ENCODE measurements at places on chromosomes 3 and 15.

- no peak for DNase-seq
Observed at GRCh38 chr15:83107841-83108181, 366 bp downstream of the TM6SF1 start.

GRCh38 chr3:174218016-174218415 is 641.1 kb upstream of the NAALADL2 start:
- no peak for DNase-seq

DNA sequence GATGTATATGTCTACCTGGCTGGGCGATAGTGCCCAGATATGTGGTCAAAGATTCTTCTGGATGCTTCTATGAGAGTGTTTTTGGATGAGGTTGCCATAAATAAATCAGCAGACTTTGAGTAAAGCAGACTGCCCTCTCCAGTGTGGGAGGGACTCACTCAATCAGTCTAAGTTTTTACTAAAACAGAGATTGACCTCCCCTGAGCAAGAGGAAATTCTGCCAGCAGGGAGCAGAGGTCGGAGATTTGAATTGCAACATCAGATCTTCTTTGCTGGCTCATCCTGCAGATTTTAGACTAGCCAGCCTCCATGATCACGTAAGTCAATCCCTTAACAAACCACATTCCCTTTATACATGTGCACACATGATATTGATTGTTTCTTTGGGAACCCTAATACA is 300.9 kb downstream of the MCTP2 start:
- no peak for DNase-seq

GRCh38 chr3:186824430-186825139 is 17.9 kb upstream of the ADIPOQ start:
- no peak for DNase-seq

GRCh38 chr15:87576486-87577176 is 679.9 kb downstream of the NTRK3 start:
- no peak for DNase-seq

GRCh38 chr3:61947456-61947855 is 386.1 kb downstream of the PTPRG start:
- DNase-seq: no peak

- no peak for DNase-seq
Observed at GRCh38 chr3:122406198-122406597, 9.7 kb downstream of the WDR5B start.

DNA sequence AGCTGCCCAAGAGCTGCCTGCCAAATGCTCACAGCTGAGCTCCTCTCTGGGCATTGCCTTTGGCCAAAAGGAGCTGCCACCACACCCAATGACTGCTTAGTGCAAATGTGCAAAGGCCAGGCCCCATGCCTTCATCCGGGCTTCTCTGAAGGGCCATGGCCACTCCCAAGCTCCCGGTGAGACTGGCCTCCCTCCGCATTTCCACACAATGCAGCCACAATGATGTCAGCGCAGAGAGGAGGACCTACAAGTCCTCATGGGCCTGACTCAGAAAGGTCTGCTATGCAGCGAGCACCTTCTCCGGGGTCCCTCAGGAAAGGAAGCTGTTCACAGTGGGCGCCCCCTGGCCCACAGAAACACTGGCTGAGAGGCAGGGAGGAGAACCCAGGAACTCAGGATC is 12.7 kb downstream of the OXTR start:
- peak; percentile 16 for DNase-seq

DNA sequence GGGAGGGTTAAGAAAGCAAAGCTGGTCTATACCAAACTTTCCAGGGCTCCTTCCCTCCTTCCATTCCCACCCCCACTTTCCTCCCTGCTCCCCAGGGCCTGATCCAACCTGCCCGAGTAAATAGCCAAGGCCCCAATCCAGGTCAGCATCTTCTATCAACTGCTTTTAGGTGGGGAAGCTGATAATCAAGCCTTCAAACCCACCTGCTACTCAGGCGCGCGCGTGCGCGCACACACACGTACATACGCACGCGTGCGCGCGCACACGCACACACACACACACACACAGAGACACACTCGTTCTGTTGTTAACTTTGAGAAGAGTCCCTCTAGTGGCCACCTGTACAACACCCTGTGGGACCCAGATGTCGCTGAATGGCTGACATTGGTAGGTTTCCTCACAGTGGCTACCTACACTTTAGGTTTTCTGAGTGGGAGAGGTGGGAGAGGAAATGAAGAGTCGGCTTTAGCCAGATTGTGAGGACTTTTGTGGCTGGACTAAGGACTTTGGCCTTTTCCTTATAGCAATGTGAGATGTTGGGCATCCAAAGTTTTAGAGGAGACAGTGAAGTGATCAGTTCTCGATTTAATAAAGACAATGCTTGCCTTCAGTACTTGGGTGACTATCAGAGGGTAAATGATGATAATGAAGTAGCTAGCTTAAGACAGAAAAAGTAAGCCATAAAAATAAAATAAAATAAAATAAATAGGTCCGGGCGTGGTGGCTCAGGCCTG is 179.9 kb upstream of the C2CD4B start:
- peak; percentile 26 for DNase-seq

DNA sequence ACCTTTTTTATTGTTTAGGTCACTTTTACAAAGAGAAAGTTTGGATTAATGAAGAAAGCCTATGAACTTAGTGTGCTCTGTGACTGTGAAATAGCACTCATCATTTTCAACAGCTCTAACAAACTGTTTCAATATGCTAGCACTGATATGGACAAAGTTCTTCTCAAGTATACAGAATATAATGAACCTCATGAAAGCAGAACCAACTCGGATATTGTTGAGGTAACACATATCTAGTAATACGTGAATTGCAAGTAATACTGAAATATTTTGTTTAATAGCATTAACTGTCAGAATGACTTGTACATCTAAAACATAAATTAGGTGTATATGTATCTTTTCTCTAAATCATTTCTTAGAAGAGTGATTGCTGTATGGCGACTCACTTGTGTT is 79.8 kb downstream of the MEF2A start:
- DNase-seq: no peak

DNA sequence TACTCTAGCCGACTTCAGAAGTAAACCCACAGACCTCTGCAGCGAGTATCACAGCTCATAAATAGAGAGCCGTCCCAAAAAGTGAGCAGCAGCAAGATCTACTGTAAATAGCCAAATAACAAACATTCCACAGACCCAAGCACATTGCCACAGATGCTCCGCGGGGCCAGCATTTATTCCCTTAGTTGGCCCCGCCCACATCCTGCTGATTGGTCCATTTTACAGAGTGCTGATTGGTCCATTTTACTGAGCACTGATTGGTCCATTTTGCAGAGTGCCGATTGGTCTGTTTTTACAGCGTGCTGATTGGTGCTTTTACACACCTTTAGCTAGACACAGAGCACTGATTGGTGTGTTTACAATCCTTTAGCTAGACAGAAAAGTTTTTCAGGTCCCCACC is 17.3 kb upstream of the GABRB3 start:
- no peak for DNase-seq

- DNase-seq: no peak
Observed at GRCh38 chr15:38048001-38048455, 113.6 kb downstream of the TMCO5A start.

- DNase-seq: no peak
Observed at GRCh38 chr15:36364377-36364776, 215.0 kb upstream of the CDIN1 start.

GRCh38 chr3:12318758-12319621 is 30.1 kb downstream of the PPARG start:
- peak; percentile 66 for DNase-seq

- peak; percentile 66 for DNase-seq
Observed at GRCh38 chr15:67067930-67068551, 2.6 kb downstream of the SMAD3 start.

- no peak for DNase-seq
Observed at GRCh38 chr15:35784745-35785144, 238.8 kb upstream of the DPH6 start.

- DNase-seq: no peak
Observed at GRCh38 chr3:185696039-185696438, 109.9 kb downstream of the SENP2 start.

GRCh38 chr3:11604139-11604892 is 39.4 kb downstream of the VGLL4 start:
- peak; percentile 85 for DNase-seq

DNA sequence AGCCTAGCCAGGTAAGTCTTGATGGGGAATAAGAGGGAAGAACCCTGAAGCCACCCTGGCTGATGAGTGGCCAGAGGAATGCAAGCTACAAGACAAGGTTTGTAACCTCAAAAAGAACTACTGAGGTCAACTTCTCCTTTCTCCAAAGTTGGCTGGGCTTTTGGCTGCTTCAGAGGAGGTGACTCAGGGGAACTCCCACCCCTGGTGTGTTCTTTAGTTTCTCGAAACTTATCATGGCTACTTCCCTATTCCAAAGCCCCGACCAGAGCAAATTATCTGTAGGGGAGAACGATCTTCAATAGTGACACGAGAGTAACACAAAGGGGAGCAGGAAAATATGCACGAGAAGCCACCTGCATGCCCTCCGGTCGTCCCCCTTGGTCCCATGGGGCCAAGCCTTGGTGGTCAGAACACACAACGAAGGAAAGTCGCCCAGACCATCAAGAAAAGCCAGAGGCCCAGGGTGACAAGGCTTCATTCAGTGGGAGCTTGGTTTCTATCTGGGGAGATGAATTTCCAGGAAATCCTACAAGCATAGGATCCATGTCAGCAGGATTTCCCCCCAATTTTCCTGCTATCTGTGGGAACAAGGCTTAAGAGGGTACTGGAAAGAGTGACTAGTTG is 6.5 kb upstream of the BCL2A1 start:
- DNase-seq: no peak

- peak; percentile 37 for DNase-seq
Observed at GRCh38 chr15:71748293-71748718, 62.0 kb upstream of the NR2E3 start.

GRCh38 chr3:58749948-58750347 is 83.4 kb upstream of the FAM3D start:
- DNase-seq: no peak

GRCh38 chr3:188720636-188721035 is 451.1 kb upstream of the TPRG1 start:
- peak; percentile 53 for DNase-seq

- DNase-seq: peak; percentile 51
Observed at GRCh38 chr15:39942101-39942752, 8.3 kb downstream of the EIF2AK4 start.

DNA sequence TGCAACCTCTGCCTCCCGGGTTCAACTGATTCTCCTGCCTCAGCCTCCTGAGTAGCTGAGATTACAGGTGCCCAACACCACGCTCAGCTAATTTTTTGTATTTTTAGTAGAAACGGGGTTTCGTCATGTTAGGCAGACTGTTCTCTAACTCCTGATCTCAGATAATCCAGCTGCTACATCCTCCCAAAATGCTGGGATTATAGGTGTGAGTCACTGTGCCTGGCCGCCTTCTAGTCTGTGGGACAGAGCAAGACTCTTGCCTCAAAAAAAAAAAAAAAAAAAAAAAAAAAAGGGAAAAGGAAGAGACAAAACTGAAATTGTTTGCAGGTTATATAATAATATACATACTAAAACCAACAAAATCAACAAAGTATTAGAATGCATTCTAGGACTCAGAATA is 215.2 kb downstream of the PCCB start:
- DNase-seq: peak; percentile 57

- DNase-seq: no peak
Observed at GRCh38 chr15:98923171-98923570, 84.4 kb downstream of the PGPEP1L start.

DNA sequence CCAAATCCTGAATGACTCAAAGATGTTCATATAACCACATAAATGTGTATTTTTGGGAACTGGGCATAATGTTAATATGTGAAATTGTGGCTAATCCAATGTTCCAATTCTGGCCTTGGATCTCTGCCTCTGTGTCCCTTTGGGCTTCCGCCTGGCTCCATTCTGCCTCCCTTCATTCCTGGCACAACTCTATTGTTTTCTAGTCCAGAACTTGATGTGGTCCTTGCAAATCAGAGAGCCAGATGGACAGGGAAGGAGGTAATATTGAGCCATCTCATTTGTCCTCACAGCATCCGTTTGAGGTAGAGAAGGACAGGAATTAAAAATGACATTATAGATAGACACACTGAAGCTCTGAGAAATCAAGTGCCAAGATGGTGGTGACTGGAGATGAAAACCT is 355.7 kb upstream of the TBL1XR1 start:
- DNase-seq: no peak

DNA sequence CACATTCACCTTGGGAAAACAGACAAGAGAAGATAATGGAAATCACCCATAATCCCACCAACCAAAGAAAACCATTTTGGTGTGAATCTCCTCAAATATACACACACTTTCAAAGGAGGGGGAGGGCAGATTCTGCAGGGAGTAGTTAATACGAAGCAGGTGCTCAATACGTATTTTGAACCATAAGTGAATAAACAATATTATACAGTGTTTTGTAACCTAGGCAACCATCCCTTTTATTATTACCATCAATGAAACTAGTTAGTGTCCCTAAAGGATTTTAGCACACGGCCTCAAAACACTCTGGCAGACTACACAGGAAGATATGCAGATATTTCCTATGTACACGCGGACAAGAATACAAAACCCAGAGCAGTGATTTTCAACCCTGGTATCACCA is 6.1 kb downstream of the OSBPL10 start:
- DNase-seq: no peak

DNA sequence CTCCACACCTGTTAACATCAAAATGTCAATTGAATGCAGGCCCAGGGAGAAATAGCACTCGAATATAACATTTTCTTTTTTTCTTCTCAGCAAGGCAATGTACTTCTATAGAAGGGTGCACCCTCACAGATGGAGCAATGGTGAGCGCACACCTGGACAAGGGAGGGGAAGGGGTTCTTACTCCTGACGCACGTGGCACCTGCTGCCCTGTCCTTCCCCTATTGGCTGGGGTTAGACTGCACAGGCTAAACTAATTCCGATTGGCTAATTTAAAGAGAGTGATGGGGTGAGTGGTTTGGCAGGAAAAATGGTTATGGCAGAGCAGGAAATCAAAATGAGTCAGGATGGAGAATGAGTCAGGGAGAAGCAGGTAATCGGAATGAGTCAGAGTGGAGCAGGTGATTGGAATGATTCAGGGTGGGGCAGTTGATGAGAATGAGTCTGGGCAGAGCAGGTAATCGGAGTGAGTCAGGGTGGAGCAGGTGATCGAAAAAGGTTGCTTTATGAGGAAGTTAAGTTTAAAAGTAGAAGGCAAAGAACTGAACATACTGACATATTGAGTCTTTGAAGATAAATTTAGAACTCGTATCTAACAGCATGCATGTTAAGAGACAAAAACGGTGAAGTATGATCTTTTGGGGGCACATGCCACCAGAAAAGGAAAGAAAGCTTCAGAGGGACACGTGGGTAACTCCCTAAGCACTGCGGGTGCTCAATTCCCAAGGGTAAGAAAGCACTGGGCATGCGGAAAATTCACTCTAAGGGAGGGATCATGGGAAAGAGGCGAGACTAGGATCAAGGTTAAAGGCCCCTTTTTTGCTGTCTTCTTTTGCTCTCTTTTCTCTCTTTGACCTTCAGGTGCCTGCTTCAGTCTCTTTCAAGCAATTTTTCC is 72.9 kb upstream of the GALNT15 start:
- DNase-seq: peak; percentile 70

- DNase-seq: no peak
Observed at GRCh38 chr3:32460031-32460749, 42.5 kb downstream of the CMTM6 start.

- no peak for DNase-seq
Observed at GRCh38 chr3:155876503-155876902, 6.1 kb downstream of the GMPS start.

- no peak for DNase-seq
Observed at GRCh38 chr3:65484964-65485363, 553.8 kb downstream of the MAGI1 start.

Measured in amniotic epithelial cell (primary cell).